ENCODE measurements at places on chromosomes 6 and 20.

GRCh38 chr6:30879684-30880427, 4.5 kb upstream of the DDR1 start:
- DNase-seq, result no peak

GRCh38 chr6:83231146-83231545, 38.0 kb downstream of the RWDD2A start:
- no peak for DNase-seq

GRCh38 chr6:1436334-1437306, 47.2 kb downstream of the FOXF2 start:
- no peak for DNase-seq

DNA sequence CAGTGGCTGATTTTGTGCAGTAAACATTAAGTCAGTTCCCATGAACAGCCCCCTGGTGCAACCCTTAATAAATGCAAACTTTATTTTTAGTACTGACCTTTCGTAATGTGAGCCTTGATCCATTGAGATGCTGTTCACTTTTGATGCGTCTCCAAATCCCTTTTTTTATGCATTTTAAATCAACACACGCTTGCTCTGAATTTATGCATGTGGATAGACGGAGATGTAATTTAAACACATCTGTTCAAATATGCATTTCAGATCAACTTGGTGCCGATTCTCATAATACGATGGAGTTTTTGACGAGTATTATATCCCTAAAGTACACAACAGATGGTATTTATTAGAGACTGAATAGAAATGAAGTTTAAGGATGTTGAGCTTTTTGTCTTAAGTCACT, 505.7 kb downstream of the CDKAL1 start:
- no peak for DNase-seq

All from cortex of kidney (tissue), 1 donor.